GM23248 (cell line): ENCODE measurements at places on chromosomes 5 and 9.

- no peak for DNase-seq
These were observed 144.7 kb upstream of the C9orf72 start for GRCh38 chr9:27717991-27718390.

DNA sequence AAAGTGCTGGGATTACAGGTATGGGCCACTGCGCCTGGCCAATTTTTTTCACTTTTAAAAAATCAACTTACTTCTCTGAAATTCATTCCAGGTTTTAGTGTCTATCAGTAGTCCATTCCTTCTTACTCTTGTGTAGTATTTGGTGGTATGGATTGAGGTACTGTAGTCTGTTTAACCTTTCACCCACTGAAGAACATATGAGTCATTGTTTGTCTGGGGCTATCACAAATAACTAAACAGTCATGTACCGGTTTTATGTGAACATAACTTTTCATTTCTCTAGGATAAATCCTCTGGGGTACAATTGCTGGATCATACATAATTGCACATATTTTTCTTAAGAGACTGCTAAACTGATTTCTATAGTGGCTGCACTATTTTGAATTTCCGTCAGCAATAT, 1188.0 kb upstream of the CDH9 start:
- DNase-seq: no peak

DNA sequence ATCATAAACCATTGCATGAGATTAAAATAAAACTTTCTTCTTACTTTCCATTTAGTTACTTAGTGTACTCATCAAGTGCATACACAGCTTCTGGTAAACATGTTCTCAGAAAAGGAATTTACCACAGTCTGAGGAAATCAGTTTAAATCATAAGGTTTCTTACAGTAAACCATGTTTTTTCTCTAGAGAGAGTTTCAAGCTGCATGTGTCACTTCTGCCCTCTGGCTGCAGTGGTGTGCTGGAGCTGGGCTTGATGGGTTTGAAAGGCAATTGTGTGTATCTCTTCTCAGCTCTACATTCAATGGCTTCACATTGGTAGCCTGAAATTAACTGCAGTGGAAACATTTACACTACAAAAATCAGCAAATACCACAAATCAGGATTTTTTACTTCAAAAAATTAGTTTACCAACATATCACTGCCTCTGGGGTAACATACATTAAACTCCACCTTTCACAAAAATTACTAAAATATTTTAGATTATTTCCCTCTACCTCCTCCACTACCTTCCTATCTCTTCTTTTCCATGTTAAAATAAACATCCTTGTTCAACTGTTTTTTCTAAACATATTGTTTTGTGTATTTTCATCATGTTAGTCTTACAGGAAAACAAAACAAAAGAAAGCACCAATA, 414.3 kb downstream of the ANXA1 start:
- peak; percentile 13 for DNase-seq

- no peak for DNase-seq
These were observed 7.9 kb downstream of the ANAPC2 start for GRCh38 chr9:137180491-137180890.

GRCh38 chr9:80366626-80367025, 794.9 kb downstream of the TLE4 start:
- no peak for DNase-seq

DNA sequence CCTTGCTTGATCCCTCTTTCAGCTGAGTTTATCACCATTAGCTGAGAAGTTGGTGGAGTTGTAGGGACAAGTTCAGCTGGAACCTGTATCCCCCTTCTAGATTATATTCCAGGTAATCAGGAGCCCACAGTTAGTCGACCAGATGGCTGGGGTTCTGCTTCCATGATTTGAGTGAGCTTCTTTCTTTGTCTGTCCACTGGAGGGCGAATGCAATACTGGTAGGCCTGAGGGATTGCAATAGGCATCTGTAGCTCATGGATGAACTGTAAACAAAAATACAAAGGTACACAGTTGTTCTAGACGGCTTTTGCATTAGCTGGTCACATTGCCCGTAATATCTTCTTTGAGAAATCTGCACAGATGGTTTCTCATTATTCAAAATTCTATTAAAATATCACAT, 88.9 kb downstream of the PCSK5 start:
- DNase-seq: peak; percentile 34

DNA sequence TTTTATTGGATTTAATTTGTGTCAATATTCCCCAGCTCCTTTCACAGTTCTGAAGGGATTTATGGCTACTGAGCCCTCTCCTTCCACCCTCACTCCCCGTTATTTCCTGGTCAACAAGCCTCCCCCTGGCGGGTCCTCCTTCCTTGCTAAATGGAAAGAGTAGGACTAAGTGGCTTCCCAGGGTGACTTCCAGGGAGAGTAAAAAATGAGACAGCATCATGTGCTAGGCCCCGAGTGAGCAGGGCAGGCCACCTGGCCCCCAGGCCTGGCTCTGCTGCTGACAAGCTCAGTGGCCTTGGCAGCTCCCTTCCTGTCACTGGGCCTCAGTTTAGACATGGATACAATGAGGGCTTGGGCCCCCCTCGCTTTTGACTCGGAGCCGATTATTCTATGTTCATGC, 201.3 kb downstream of the HSPA4 start:
- no peak for DNase-seq

DNA sequence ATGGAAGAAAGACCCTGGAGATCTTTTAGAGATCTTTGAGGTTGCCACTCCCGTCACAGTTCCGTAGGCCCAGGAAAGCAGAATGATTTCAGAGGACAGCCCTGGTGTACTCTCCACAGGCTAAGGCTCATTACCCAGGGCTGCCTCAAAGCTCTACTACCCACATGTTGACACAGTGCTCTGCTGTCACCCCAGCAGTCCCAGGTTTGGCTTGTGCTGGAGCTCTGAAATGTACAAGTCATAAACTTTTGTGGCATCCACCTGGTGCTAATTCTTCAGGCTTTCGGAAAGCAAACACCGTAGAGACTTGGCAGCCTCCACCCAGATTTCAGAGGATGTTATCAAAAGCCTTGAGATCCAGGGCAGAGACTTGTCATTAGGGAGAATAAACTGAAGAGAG, 136.5 kb downstream of the MTRR start:
- no peak for DNase-seq

- DNase-seq: peak; percentile 43
These were observed 552 bp downstream of the TMEM141 start for GRCh38 chr9:136791516-136792276.

- DNase-seq: no peak
These were observed 448.9 kb downstream of the MED10 start for GRCh38 chr5:5929291-5930020.

DNA sequence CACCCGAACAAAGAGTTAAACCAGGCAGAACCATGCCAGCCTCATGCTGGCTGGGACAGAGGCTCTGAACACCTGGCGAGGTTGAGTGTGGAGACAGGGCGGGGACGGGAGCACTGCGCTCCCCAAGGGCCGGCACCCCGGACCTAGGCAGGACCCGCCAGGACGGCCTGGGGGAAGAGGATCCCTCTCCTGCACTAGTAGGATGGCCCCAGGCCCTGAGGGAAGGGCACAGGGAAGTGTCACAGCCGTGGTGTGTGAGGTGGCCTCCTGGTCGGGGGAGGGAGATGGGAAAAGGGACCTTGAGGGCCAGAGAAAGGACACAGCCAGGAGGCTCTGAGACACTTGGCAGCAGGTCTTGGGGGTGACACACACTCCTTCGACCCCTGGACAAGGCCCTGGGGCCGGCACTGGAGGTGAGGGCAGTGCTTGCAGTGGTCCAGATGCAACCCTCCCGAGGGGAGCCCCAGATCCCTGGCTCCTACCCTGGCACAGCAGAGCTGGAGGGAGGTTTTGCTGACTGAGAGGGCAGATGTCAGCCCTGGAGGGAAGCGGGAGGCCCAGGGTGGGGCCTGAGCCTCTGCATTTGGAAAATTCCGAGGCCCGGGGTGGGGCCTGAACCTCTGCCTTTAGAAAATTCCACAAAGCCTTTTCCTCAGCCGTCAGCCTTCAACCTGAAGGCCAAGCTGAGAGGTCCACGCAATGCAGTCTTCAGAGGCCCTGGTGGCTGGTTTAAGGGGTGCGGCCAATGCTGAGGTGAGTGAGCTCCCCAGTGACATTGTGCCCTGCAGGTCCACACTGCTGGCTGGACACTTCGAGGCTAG, 24.8 kb upstream of the TERT start:
- no peak for DNase-seq

DNA sequence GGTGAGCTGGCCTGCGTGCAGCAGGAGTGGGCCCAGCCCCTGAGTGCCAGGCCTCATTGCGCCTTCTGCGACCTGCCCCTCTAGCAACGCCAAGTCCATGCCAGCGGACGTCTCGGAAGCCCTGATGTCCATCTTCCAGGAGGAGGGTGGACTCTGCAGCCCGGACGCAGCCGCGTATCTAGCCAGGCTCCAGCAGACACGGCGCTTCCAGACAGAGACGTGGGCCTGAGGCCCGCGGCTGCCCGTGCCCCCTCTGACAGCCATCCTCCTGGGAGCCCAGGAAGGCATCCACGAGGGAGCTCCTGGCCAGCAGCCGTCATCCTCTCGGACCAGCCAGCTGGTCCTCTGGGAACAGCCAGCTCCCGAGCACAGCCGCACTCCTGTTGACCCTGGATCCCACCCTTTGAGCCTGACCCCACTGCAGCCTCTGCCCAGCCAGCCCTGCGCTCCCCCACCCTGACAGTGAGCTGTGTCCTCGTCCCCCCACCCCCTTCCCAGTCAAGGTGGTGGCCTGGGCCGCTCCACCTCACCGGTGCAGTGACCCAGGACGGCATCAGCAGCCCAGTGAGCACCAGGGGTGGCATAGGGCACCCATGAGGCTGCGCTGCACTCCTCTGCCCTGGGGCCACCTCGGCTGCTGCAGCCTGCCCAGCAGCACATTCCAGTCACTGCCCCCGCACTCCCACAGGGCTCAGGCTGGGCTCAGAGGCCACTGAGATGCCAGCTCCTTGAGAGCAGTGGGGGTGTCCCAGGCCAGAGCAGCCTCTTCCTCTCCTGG, 5.7 kb downstream of the RNF208 start:
- peak; percentile 22 for DNase-seq

- no peak for DNase-seq
These were observed 8.3 kb downstream of the MVB12B start for GRCh38 chr9:126334721-126335621.

DNA sequence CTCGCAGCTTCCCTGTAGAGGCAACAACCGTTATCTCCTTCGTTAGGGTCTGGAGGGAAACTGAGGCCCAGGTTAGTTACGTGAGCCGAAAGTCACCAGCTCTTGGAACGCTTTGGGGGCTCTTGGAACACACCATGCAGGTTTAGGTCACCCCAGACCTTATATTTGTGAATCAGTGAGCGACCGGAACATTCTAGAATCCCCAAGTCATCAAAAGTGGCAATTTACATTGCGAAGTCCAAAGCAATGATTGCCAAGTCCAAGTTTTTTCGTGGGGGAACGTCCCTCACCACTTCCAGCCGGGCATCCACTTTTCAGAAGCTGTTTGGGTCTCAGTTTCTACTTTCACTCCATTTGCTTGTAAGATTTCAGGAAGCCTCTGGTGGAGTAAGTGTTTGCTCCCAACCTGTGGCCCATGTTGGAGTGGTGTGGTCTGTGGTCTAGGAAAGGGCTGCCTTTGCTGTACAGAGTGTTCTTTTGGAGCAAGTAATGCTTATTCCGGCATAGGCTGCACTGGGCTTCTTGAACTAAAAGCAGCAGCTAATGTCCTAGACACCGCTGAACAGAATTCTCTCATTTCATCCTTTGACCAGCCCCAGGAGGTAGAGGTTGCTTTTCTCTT, 32.8 kb upstream of the SPRY4 start:
- DNase-seq: peak; percentile 31

DNA sequence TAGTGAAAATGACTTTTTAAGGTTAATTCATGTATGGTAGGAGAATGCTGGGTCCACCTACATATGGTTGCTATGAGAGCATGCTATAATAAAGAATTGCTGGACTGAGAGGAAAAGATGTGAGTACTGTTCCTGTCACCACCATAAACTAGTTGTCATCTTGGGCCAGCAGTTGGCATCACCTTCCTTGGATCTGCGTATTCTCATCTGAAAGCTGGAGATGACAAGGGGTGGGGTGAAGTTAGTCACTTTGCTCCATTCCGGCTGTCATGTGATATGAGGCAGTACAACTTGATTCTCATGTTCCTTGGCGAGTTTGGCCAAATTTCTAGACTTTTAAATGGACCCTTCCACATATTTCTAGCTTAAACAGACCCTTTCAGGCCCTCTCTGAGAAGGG, 33.3 kb downstream of the PIP5K1B start:
- DNase-seq: no peak

- no peak for DNase-seq
These were observed 305.5 kb downstream of the ZSWIM6 start for GRCh38 chr5:61637566-61637965.

DNA sequence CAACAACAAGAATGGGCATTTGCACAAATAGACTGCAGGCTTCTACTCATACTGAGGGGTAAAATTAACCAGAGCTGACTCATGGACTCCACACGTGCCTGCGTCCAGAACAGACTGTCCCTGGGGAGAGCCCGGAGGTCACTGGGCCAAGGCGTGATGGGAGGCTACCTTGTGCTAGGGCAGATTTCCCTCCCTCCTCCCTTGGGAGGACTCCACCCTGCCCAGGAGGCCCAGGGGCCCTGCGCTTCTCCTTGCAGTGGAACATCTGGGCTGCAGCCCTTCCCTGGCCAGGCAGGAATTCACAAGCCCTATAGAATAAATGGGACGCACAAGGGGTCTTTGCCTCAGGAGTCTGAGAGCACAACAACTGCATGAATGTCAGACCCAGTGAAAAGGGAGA, 35.6 kb downstream of the IRX2 start:
- no peak for DNase-seq

GRCh38 chr9:108860764-108861163, 1.3 kb upstream of the ACTL7A start:
- DNase-seq: no peak

DNA sequence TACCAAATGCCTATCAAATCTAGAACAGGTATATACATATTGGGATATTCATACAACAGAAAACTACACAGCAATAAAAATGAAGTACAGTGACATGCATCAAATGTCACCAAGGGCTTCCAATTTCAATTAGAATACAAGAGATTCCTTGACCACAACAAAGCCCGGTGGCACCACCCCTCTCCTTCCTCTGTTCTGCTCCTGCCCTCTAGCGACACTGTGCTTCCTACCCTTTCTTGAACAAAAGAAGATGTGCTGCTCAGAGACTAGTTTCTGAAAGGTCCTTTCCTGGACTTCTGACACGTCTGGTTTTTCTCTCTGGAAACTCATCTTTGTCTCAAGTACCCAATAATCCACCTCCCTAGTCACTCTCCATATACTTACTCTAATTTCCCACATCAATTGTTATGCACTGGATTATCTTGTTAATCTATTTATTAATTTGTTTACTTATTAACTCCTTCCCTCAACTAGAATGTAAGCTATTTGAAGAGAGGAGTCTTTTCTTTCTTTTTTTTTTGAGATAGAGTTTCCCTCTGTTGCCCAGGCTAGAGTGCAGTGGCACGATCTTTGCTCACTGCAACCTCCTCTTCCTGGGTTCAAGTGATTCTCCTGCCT, 70.4 kb upstream of the CTSV start:
- DNase-seq: peak; percentile 41

- DNase-seq: no peak
These were observed 553.8 kb upstream of the CDH9 start for GRCh38 chr5:27592231-27592630.

DNA sequence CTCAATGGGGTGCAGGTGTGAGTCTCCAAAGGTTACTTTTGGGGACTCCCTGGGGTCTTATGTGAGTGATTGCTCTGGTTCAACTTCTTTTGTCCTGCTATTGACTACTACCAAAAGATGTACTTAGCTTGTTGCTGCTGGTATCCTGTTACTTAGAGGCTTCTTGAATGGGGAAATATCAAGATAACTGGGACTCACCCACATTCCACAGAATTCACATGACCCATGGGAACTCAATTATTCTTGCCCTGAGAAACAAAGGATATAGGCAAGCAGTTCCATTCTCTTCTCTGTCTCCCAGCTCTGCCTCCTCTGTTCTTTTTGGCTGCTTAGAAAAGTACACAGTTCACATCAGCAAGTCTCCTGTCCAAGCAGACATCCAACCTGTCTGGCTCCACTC, 105.9 kb downstream of the UNC13B start:
- DNase-seq: peak; percentile 45
